Central memory CD4-positive, alpha-beta T cell (primary cell): ENCODE measurements at places on chromosomes 12 and 14.

DNA sequence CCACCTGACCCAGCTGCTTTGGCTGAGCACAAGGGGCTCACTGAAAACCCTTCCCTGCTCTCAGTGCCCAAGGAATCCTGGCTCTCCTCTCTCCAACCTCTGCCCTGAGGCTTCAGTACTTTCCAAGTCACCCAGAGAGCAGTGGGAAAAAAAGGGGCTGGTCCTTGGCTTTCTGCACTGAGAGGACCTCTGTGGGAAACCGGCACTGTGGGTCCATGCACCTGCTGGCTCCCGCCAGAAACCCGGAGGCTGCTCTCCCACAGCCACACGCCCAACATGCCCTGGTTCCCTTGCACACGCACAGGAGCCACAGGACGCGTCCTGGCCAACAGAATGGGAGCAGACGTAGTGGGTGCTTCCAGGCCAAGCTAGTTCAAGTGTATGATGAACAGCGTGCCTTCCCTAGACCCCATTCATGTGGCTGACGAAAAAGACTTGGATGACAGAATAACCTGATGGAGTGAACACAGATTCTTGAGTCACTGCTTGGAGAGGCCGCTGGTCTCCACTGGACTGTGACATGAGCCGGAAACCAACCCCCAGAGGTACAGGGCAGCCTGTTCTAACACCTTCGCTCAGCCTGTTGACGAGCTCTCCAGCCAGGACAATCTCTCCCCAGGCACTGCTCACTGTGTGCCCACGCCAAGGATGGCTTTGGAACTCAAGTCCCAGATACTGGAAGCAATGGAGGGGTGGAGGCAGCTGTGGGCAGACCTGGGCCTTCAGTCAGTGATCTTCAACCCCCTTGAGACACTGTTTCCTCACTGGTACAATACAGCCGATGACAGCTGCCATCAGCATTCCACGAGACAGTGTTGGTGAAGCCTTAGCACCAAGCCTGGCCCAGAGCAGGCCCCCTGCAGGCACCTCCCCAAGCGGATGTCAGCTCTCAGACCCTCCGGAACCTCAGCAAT, 87.7 kb downstream of the ITPK1 start:
- no peak for DNase-seq

DNA sequence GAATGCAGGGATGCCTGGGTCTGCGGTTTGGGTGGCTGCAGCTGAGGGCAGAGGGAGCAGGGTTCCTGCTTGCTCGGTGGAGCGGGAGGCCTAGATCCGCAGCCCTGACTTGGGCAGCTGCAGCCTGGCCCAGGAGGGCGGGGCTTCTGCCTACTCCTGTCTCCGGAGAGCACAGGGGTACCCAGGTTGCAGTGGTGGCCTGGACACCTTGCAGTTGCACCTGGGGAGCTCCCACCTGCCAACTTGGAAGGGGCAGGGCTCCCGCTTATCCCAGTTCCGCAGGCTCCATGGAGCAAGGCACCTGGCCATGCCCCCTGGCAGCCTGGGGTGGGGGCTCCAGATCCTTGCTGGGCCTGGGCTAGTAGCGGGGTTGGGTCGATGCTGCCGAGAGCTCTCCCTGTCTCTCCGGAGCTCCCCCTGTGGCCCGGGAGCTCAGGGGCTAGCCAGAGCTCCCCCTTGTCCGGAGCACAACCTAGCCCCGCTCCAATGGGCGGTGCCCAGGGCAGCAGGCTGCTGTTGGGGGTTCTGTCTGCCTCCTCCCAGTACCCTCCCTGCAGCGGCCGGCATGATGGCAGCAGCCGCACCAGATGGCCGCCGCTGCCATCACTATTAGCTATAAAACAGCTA, 136.4 kb downstream of the PTPRR start:
- DNase-seq = no peak

- no peak for DNase-seq
Measured at GRCh38 chr12:63845726-63846125, 1.2 kb downstream of the SRGAP1 start.

GRCh38 chr12:40325349-40325960, 100.7 kb downstream of the LRRK2 start:
- no peak for DNase-seq

- DNase-seq = no peak
Measured at GRCh38 chr14:68359837-68360552, 432.9 kb downstream of the ZFP36L1 start.
